ENCODE measurements at places on chromosomes 4 and X. TPM values are rescaled to one million over a fixed set of nuclear protein-coding genes. Genes with fewer than 3 reads are reported as not detected.

The TBX22 gene
- not detected for total RNA-seq

The ADAM29 gene
- not detected for total RNA-seq

The LDB2 gene
- total RNA-seq = 6.2 TPM

The AFM gene
- total RNA-seq = not detected

The CXorf51B gene
- not detected for total RNA-seq

The MTHFD2L gene
- 34.1 TPM for total RNA-seq

The TET2 gene
- total RNA-seq = 27.8 TPM

The CXCR3 gene
- not detected for total RNA-seq

The UFSP2 gene
- 47.4 TPM for total RNA-seq

The RTL5 gene
- 0.58 TPM for total RNA-seq

The XG gene
- total RNA-seq = not detected

- H3K27ac ChIP-seq = no peak overlapping the region
- H3K36me3 ChIP-seq = no peaks in the 10 kb centered on the region
- no peak overlapping the region for H3K4me3 ChIP-seq
- H3K27me3 ChIP-seq = no peaks in the 10 kb centered on the region
- DNase-seq = peak; percentile 55
These were observed 232.8 kb upstream of the RASGEF1B start for GRCh38 chr4:81704461-81704860.

GRCh38 chr4:30790998-30791397 is 70.8 kb downstream of the PCDH7 start:
- no peak overlapping the region for H3K27ac ChIP-seq
- no peaks in the 10 kb centered on the region for H3K27me3 ChIP-seq
- no peaks in the 10 kb centered on the region for H3K36me3 ChIP-seq
- DNase-seq = no peak
- H3K4me1 ChIP-seq = peaks cover 37% of the 10 kb centered on the region

DNA sequence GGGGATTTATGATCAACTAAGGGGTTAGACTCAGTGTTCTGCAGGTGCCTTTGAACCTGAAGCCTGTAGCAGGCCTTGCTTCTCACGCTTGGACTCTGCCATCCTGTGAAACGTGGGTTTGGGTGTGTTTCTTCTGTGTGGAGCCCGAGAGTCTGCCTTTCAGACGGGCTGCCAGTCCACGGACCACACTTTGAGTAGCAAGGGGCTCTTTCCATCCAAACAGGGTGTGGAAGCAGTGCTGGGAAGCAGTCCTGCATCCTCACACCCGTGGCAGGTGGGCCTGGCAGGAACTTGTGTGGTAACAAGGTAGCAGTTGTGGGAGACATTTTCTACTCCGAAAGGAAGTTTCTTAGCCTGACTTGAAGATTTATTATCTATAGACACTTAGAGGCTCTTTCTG is 22.7 kb downstream of the RGS12 start:
- H3K4me3 ChIP-seq = no peak overlapping the region
- no peaks in the 10 kb centered on the region for H3K27me3 ChIP-seq
- peak; percentile 5 for DNase-seq
- peaks cover 28% of the 10 kb centered on the region for H3K36me3 ChIP-seq
- no peak overlapping the region for H3K27ac ChIP-seq
- H3K4me1 ChIP-seq = peaks cover 11% of the 10 kb centered on the region

- no peaks in the 10 kb centered on the region for H3K4me1 ChIP-seq
- no peak overlapping the region for H3K27ac ChIP-seq
- DNase-seq = no peak
These were observed 114.5 kb downstream of the TSPAN7 start for GRCh38 chrX:38675856-38676255.

- H3K4me3 ChIP-seq = no peak overlapping the region
- no peak overlapping the region for H3K27ac ChIP-seq
- no peak for DNase-seq
- H3K27me3 ChIP-seq = no peaks in the 10 kb centered on the region
These were observed 186.2 kb downstream of the STIM2 start for GRCh38 chr4:27046851-27047250.

GRCh38 chr4:124997991-124998390 is 285.5 kb upstream of the ANKRD50 start:
- H3K4me3 ChIP-seq = no peak overlapping the region
- no peaks in the 10 kb centered on the region for H3K36me3 ChIP-seq
- H3K27ac ChIP-seq = no peak overlapping the region
- DNase-seq = no peak
- H3K27me3 ChIP-seq = no peaks in the 10 kb centered on the region

DNA sequence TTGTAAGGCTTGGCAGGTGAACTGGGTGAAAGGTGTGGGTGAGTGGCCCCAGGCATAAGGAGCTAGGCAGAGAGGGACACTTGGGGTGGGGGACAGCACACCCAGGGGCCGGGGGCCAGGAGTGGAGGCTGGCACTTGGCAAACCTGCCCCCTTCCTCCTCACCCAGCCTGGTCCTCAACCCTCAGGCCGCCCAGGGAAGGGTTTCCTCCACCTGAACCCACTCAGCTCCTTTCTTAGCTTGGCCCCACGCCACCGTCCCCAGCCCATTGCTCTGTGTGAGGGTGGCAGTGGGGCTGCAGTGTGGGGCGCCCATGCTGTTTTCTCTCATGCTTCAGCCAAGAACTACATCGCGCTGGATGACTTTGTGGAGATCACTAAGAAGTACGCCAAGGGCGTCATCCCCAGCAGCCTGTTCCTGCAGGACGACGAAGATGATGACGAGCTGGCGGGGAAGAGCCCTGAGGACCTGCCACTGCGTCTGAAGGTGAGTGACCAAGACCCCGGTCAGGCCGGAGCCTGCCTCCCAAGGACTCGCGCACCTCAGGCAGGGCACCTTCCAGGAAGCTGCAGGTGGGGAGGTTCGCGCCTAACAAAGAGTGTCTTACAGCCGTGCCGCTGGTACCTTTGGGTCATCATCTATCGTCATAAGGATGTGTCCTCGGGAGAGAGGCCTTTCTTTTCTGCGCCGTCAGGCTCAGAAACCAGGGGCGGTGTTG is 25.2 kb downstream of the WFS1 start:
- H3K27ac ChIP-seq = no peak overlapping the region
- H3K36me3 ChIP-seq = peaks cover 93% of the 10 kb centered on the region
- no peak overlapping the region for H3K4me3 ChIP-seq
- H3K27me3 ChIP-seq = no peaks in the 10 kb centered on the region
- peaks cover 6% of the 10 kb centered on the region for H3K4me1 ChIP-seq

- H3K4me1 ChIP-seq = no peaks in the 10 kb centered on the region
- H3K27me3 ChIP-seq = no peaks in the 10 kb centered on the region
- no peak overlapping the region for H3K4me3 ChIP-seq
- no peaks in the 10 kb centered on the region for H3K36me3 ChIP-seq
These were observed 87.7 kb upstream of the WWC2 start for GRCh38 chr4:183011213-183011907.

DNA sequence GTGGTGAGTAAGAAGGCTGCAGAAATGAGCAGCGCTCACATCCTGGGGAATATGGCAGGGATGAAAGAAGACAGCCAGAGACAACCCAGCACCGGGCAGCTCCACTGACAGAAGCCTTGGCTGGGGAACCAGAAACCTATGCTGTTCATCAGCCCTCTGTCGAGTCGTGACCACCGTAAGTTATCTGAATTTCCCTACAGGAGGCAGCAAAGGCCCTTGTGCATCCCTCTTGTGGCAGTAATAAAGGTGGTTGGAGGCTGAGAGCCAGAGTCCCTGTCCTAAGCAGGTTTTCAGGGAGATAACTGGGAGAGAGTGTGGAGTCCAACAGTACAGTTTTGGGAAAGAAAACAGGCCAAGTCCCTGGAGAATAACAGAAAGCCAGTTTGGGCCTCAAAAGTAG is 194.0 kb upstream of the BOD1L1 start:
- no peaks in the 10 kb centered on the region for H3K4me1 ChIP-seq
- no peak for DNase-seq
- no peak overlapping the region for H3K4me3 ChIP-seq
- no peaks in the 10 kb centered on the region for H3K36me3 ChIP-seq
- no peak overlapping the region for H3K27ac ChIP-seq

DNA sequence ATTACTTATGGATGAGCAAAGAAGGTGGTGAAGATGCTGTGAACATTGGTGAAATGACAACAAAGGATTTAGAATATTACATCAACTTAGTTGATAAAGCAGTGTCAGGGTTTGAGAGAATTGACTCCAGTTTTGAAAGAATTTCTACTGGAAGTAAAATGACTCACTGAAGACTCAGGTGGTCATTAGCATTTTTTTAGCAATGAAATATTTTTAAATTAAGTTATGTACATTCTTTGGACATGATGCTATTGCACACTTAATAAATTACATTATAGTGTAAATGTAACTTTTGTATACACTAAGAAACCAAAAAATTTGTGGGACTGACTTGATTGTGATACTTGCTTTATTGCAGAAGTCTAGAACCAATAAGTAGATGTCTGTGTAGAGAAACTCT is 56.9 kb downstream of the USO1 start:
- DNase-seq = no peak
- H3K27me3 ChIP-seq = no peaks in the 10 kb centered on the region
- no peak overlapping the region for H3K4me3 ChIP-seq
- H3K36me3 ChIP-seq = no peaks in the 10 kb centered on the region
- H3K4me1 ChIP-seq = no peaks in the 10 kb centered on the region
- no peak overlapping the region for H3K27ac ChIP-seq

DNA sequence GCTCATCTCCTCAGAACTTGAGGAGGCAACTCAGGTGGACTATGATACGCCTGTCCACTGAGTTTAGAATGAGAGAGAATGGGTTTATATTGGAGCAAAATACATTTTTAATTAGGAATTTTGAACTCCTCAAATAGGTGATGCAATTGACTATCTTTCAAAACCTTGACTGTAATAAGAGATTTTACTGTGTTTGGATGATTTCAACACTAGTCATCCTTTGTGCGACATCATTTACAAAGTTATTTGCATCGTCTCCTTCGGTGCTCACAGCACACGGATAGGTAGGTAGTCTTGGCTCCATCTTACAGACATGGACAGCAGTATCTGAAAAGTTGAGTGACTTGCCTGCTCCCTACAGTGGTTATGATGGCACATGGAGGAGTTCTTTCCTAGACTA is 67.0 kb downstream of the AASDH start:
- H3K4me1 ChIP-seq = no peaks in the 10 kb centered on the region
- no peaks in the 10 kb centered on the region for H3K27me3 ChIP-seq
- DNase-seq = no peak
- no peak overlapping the region for H3K27ac ChIP-seq
- no peak overlapping the region for H3K4me3 ChIP-seq
- H3K36me3 ChIP-seq = no peaks in the 10 kb centered on the region

GRCh38 chr4:73803213-73803612 is 33.3 kb upstream of the CXCL6 start:
- H3K4me1 ChIP-seq = no peaks in the 10 kb centered on the region
- H3K27me3 ChIP-seq = no peaks in the 10 kb centered on the region
- no peak for DNase-seq
- H3K27ac ChIP-seq = no peak overlapping the region

DNA sequence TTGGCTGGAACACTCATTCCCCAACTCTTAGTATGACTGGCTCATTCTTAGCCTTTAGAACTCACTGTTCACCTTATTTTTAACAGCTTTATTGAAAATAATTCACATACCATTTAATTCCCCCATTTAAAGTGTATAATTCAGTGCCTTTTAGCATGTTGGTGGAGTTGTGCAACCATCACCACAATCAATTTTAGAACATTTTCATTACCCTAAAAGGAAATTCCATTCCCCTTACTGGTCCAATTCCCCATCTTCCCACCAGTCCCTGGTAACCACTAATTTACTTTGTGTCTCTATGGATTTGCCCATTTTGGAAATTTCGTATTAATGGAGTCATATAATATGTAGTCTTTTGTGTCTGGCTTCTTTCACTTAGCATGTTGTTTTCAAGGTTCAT is 19.7 kb downstream of the NHSL2 start:
- no peak for DNase-seq
- no peaks in the 10 kb centered on the region for H3K27me3 ChIP-seq
- no peak overlapping the region for H3K4me3 ChIP-seq
- H3K36me3 ChIP-seq = no peaks in the 10 kb centered on the region

GRCh38 chr4:24644983-24645764 is 60.8 kb upstream of the DHX15 start:
- no peaks in the 10 kb centered on the region for H3K36me3 ChIP-seq
- H3K4me1 ChIP-seq = peaks cover 12% of the 10 kb centered on the region
- DNase-seq = no peak
- H3K27me3 ChIP-seq = no peaks in the 10 kb centered on the region
- H3K4me3 ChIP-seq = no peak overlapping the region

GRCh38 chrX:150767475-150768131 is 74.4 kb downstream of the MTMR1 start:
- H3K27ac ChIP-seq = no peak overlapping the region
- DNase-seq = no peak
- no peak overlapping the region for H3K4me3 ChIP-seq
- H3K4me1 ChIP-seq = peaks cover 9% of the 10 kb centered on the region

GRCh38 chr4:85737254-85737653 is 262.3 kb downstream of the ARHGAP24 start:
- no peaks in the 10 kb centered on the region for H3K27me3 ChIP-seq
- peaks cover 5% of the 10 kb centered on the region for H3K4me1 ChIP-seq
- H3K4me3 ChIP-seq = no peak overlapping the region
- no peak for DNase-seq
- H3K27ac ChIP-seq = no peak overlapping the region

- no peaks in the 10 kb centered on the region for H3K4me1 ChIP-seq
- no peak overlapping the region for H3K4me3 ChIP-seq
- H3K27me3 ChIP-seq = no peaks in the 10 kb centered on the region
- DNase-seq = no peak
- no peak overlapping the region for H3K27ac ChIP-seq
- H3K36me3 ChIP-seq = no peaks in the 10 kb centered on the region
These were observed 10.0 kb upstream of the LNX1 start for GRCh38 chr4:53601251-53601764.

DNA sequence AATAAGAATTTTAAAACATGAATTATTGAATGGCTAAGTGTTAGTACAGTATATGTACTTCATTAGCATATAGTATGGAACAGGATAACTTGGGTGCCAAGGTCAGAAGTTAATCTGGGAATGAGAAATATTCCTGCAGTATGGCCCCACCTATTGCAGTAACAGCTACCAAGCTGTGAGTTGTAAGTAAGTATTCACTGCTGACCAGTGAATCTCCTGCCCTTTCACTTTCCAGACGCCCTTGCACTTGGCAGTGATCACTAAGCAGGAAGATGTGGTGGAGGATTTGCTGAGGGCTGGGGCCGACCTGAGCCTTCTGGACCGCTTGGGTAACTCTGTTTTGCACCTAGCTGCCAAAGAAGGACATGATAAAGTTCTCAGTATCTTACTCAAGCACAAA is 105.1 kb downstream of the NFKB1 start:
- no peaks in the 10 kb centered on the region for H3K27me3 ChIP-seq
- H3K27ac ChIP-seq = no peak overlapping the region
- no peaks in the 10 kb centered on the region for H3K4me1 ChIP-seq
- H3K36me3 ChIP-seq = peaks cover 99% of the 10 kb centered on the region
- H3K4me3 ChIP-seq = no peak overlapping the region
- DNase-seq = no peak

DNA sequence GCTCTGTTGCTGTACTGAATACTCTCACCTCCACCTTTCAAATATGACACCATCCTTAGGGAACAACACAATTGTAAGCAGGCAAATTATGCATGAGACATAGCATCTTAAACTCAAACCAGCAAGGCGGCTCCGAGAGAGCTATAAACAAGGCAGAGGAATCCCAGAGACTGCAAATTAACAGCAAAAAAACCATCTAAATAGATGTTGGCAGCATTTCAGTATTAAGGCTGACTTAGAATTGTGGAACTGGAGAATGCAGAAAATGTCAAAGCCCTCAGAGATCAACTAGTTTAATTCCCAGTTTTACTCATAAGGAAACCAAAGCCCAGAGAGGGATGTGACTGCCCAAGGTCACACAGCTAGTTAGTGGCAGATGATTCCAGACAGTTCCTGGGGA is 37.2 kb upstream of the SPANXC start:
- no peaks in the 10 kb centered on the region for H3K27me3 ChIP-seq
- no peaks in the 10 kb centered on the region for H3K36me3 ChIP-seq
- no peaks in the 10 kb centered on the region for H3K4me1 ChIP-seq
- no peak overlapping the region for H3K4me3 ChIP-seq
- no peak overlapping the region for H3K27ac ChIP-seq

Data from stomach (tissue), 19 donors.